ENCODE measurements at places on chromosomes 5 and 9. TPM values are rescaled to one million over a fixed set of nuclear protein-coding genes. Genes with fewer than 3 reads are reported as not detected.

The PTPN3 gene
- 7.5 TPM for total RNA-seq

The CLINT1 gene
- 74.8 TPM for total RNA-seq

The SYNPO gene
- total RNA-seq: 85.3 TPM

The CCDC171 gene
- total RNA-seq: 9.8 TPM

The LHFPL2 gene
- 42.1 TPM for total RNA-seq

The PALM2AKAP2 gene
- 39.7 TPM for total RNA-seq

The SLF1 gene
- 9.8 TPM for total RNA-seq

The CRHBP gene
- total RNA-seq: 5.3 TPM

DNA sequence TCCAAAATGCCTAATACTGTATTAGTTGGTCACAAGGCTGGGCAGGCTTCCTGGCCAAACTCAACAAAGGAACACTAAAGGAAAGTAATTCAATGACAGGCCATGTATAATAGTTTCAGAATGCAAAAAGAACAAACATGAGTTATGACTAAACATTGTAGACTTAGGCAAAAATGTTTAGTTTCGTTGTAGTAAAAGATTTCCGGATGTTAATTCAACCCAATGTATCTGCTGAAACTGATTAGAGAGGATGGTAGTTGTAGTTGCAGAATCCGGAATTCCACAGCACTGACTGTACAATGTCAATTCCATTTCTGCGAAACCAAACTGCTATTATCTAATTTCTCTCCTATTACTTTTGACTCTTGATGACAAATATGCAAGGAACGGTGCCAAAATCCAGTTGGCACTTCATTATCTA, 117.9 kb upstream of the FST start:
- H3K27ac ChIP-seq: no peak overlapping the region
- peaks cover 3% of the 10 kb centered on the region for H3K4me1 ChIP-seq
- no peaks in the 10 kb centered on the region for H3K27me3 ChIP-seq
- DNase-seq: no peak
- no peaks in the 10 kb centered on the region for H3K36me3 ChIP-seq

DNA sequence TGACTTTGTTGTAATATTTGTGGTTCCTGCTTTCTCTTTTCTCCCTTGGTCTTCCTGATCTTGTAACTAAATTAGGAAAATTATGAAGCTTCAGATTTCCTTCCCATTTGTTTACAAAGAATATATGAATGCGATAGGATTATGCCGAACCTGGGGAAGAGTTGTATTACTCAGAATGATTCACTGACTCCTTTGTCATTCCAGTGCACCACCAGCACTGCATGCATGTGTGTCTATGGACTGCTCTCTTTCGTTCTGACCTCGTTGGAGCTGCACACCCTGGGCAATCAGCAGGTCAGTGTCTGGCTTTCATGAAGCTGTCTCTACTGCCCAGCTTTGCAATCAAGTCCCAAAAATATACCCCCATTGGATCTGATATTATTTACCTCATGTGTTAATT, 25.5 kb downstream of the NUP188 start:
- H3K4me1 ChIP-seq: no peaks in the 10 kb centered on the region
- H3K27me3 ChIP-seq: no peaks in the 10 kb centered on the region
- no peak for DNase-seq
- H3K4me3 ChIP-seq: no peak overlapping the region

DNA sequence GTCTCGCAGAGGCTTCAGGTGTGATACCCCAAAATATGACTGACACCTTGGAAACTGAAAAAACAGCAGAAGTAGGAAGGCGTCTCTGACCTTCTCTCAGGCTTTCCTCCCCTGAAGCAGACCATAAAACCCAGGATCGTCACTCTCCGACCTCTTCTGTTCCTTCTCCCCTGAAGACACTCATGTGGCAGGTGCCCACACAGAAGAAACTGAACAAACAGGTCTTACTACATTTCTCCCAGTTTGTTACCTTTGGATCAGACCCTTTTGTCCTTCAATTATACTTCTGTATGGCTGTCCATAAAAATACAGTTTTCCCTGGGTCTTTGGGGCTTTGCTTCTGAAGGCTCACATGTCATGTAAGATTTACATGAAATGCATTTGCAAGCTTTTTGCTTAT, 10.3 kb upstream of the PRUNE2 start:
- H3K4me1 ChIP-seq: peaks cover 13% of the 10 kb centered on the region
- peaks cover 51% of the 10 kb centered on the region for H3K27me3 ChIP-seq
- no peak overlapping the region for H3K4me3 ChIP-seq

DNA sequence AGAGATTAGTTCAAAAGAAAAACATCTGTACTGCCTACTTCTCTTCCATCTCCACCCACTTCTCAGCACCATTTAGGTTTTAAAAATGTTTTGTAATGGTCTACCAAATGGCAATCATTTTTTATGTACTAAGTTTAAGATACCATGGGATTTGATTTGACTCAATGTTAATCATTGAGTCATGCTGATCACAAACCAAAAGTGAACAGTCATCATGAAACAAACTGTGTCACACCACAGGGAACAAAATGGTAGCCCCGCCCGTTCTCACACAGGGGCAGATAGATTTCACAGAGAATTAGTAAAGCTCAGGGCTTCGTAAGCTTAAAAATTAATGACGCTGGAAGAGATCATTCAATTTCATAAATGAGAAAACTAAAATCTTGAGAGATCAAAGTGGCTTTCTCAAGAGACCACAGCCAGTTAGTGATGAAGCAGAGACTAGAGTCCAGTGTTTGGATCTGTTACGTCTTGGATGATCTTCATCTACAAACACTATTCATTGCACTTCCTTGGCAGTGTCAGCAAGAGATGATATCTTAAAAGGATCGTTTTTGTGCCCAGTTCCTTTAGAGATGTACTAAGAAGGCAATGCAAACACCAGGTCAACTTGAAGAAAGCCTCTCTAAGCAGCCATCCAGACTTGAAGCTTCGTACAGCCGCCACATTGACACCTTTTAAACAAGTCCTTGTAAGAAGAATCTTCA, 33.9 kb upstream of the TRIO start:
- H3K27ac ChIP-seq: no peak overlapping the region
- peaks cover 8% of the 10 kb centered on the region for H3K4me1 ChIP-seq
- peaks cover 2% of the 10 kb centered on the region for H3K27me3 ChIP-seq
- no peak for DNase-seq
- no peaks in the 10 kb centered on the region for H3K36me3 ChIP-seq

- DNase-seq: no peak
- peaks cover 6% of the 10 kb centered on the region for H3K4me1 ChIP-seq
- no peak overlapping the region for H3K4me3 ChIP-seq
- no peak overlapping the region for H3K27ac ChIP-seq
- no peaks in the 10 kb centered on the region for H3K27me3 ChIP-seq
- peaks cover 26% of the 10 kb centered on the region for H3K36me3 ChIP-seq
These were observed 26.5 kb downstream of the TMEFF1 start for GRCh38 chr9:100499460-100499859.

GRCh38 chr9:99027443-99027842, 77.5 kb upstream of the TGFBR1 start:
- H3K4me1 ChIP-seq: peaks cover 19% of the 10 kb centered on the region
- H3K27ac ChIP-seq: no peak overlapping the region
- DNase-seq: no peak
- H3K36me3 ChIP-seq: no peaks in the 10 kb centered on the region
- no peak overlapping the region for H3K4me3 ChIP-seq
- no peaks in the 10 kb centered on the region for H3K27me3 ChIP-seq

DNA sequence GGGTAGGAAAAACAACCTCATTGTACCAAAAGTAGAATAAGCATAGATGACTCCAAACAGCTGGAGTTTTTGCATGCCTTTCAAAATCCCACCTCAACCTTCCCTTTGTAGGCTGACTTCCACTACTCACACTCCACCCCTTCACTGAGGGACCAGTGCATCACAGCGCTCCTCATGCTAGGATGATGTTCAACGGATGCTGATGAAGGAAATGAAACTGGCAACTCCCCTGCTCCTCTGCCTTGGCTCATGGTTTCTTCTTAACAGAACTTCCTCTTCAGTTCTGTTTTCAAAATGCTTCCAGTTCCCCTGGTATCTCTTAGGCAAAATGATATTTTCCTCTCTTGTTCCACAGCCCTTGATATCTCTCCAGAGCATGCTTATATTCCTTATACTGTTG, 29.0 kb downstream of the LIFR start:
- peaks cover 9% of the 10 kb centered on the region for H3K36me3 ChIP-seq
- no peak overlapping the region for H3K27ac ChIP-seq
- H3K27me3 ChIP-seq: no peaks in the 10 kb centered on the region
- H3K4me1 ChIP-seq: peaks cover 4% of the 10 kb centered on the region
- H3K4me3 ChIP-seq: no peak overlapping the region

GRCh38 chr5:96198356-96199058, 234.5 kb downstream of the PCSK1 start:
- H3K27ac ChIP-seq: peak overlapping the region; percentile 39
- DNase-seq: no peak
- H3K27me3 ChIP-seq: no peaks in the 10 kb centered on the region

GRCh38 chr9:79387101-79387835, 184.5 kb upstream of the TLE4 start:
- no peak overlapping the region for H3K4me3 ChIP-seq
- no peak for DNase-seq
- no peak overlapping the region for H3K27ac ChIP-seq
- no peaks in the 10 kb centered on the region for H3K36me3 ChIP-seq
- H3K4me1 ChIP-seq: peaks cover 9% of the 10 kb centered on the region
- peaks cover 2% of the 10 kb centered on the region for H3K27me3 ChIP-seq

DNA sequence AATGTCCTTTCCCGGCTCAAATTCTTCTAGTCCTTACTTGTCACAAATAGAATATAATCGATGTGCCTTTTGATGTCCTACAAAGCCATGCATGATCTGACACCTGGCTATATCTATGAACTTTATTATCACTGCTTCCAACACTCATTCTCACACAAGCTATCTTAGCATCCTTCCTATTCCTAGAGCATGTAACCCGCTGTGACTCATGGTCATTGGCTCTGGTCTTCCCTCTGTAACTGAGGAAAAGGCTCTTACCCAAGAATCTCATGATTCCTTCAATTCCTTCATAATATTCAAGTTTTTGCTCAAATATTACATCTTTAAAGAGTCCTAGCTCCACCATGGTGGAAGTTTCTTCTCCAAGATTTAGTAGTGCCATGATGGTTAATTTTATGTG, 480.0 kb upstream of the PAPPA start:
- no peaks in the 10 kb centered on the region for H3K27me3 ChIP-seq
- peaks cover 19% of the 10 kb centered on the region for H3K4me1 ChIP-seq
- H3K27ac ChIP-seq: peak overlapping the region; percentile 99
- no peak for DNase-seq
- no peak overlapping the region for H3K4me3 ChIP-seq

- DNase-seq: peak; percentile 70
- H3K27ac ChIP-seq: peak overlapping the region; percentile 96
- H3K36me3 ChIP-seq: no peaks in the 10 kb centered on the region
These were observed 26.4 kb upstream of the NOTCH1 start for GRCh38 chr9:136572003-136572827.

DNA sequence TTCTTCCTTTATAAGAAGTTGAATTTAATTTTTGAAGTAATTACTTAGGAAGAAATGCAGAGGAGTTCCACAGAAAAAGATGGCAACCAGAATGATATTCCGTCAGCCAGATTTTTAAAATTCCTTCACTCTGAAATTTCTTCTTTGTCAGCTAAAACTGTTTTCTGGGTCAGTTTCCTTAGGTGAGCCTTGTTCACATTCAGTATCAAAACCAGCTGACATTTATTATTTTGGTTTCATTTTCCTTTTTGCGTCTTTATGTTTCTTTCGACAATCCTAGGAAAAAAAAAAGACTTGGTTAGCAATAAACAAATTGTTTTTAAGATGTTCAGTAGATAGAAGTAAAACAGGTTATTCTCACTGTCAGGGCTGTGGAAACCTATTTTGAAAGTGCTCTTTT, 4.1 kb upstream of the IARS1 start:
- DNase-seq: no peak
- no peaks in the 10 kb centered on the region for H3K27me3 ChIP-seq
- H3K36me3 ChIP-seq: peaks cover 18% of the 10 kb centered on the region
- H3K4me1 ChIP-seq: peaks cover 29% of the 10 kb centered on the region
- H3K27ac ChIP-seq: no peak overlapping the region
- no peak overlapping the region for H3K4me3 ChIP-seq

DNA sequence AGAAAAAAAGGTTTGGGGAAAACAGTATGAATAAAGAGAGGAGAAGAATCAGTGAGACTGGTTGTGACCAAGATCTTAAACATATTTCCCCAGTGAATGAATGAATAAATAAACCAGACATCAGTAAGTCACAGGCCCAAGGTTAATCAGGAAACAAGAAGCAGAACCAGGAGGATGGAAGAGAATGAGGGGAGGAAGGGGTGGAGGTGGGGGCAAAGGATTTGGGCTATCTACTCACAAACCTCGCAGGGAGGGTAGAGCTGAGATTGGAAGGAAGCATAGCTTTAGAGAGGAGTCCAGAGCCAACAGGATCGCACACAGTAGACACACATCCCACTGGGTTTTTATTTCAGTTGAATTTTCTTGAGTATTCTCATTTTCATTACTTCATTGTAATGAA, 47.7 kb upstream of the RICTOR start:
- no peak overlapping the region for H3K27ac ChIP-seq
- no peak overlapping the region for H3K4me3 ChIP-seq
- peaks cover 2% of the 10 kb centered on the region for H3K4me1 ChIP-seq
- no peak for DNase-seq
- H3K27me3 ChIP-seq: peaks cover 8% of the 10 kb centered on the region
- H3K36me3 ChIP-seq: no peaks in the 10 kb centered on the region

DNA sequence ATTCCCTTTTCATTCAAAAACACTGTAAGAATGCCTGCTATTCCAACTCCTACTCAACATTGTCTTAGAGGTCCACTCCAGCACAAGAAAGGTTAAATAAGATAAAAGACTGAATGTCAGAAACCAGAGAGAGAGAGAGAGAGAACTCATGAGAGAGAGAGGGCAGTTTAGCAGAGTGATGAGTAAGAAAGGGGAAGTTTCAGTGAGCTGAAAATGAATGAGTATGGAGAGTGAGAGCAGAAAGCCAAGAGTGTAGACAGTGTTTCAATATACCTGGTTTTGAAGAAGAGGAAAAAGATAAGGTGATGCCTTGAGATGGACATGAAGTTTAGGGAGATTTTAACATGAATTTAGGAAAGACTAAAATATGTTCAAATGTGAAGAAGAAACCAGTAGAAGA, 528.0 kb upstream of the SEMA6A start:
- H3K27me3 ChIP-seq: no peaks in the 10 kb centered on the region
- peaks cover 16% of the 10 kb centered on the region for H3K4me1 ChIP-seq
- no peak overlapping the region for H3K4me3 ChIP-seq

DNA sequence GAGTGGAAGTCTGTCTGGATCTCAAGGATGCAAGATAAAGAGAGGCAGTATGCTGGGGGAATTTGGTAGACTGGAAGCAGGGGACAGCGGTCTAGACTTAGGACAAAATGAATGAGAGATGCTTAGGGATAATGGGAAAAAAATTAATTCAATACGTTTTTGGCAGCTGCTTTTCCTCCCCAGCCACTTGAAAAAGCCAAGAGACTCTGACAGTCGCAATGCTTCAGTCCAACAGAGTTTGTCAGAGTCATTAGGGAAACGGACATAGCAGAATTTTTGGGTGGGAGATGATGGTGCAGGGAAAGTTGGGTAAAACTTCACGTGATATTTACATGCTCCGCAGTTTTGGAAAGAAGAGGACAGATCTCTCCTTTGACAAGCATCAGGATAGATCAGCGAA, 129.7 kb downstream of the GOLPH3 start:
- H3K4me1 ChIP-seq: peaks cover 11% of the 10 kb centered on the region
- H3K4me3 ChIP-seq: no peak overlapping the region
- H3K27ac ChIP-seq: no peak overlapping the region
- no peaks in the 10 kb centered on the region for H3K27me3 ChIP-seq
- H3K36me3 ChIP-seq: peaks cover 8% of the 10 kb centered on the region

- H3K27me3 ChIP-seq: no peaks in the 10 kb centered on the region
- no peak overlapping the region for H3K4me3 ChIP-seq
- no peak for DNase-seq
- peaks cover 15% of the 10 kb centered on the region for H3K4me1 ChIP-seq
- no peak overlapping the region for H3K27ac ChIP-seq
These were observed 59.8 kb downstream of the FGF1 start for GRCh38 chr5:142626099-142626498.
